ENCODE measurements at places on chromosomes 12 and 14. TPM values are rescaled to one million over a fixed set of nuclear protein-coding genes. Genes with fewer than 3 reads are reported as not detected.

- no peaks in the 10 kb centered on the region for H3K36me3 ChIP-seq
- H3K27me3 ChIP-seq: no peaks in the 10 kb centered on the region
- DNase-seq: no peak
These were observed 28.8 kb downstream of the PROX2 start for GRCh38 chr14:74846968-74847665.

- no peaks in the 10 kb centered on the region for H3K36me3 ChIP-seq
- H3K27ac ChIP-seq: no peak overlapping the region
- no peak overlapping the region for H3K4me3 ChIP-seq
- no peaks in the 10 kb centered on the region for H3K4me1 ChIP-seq
- no peak for DNase-seq
These were observed 3.5 kb upstream of the FAR2 start for GRCh38 chr12:29145372-29146170.

DNA sequence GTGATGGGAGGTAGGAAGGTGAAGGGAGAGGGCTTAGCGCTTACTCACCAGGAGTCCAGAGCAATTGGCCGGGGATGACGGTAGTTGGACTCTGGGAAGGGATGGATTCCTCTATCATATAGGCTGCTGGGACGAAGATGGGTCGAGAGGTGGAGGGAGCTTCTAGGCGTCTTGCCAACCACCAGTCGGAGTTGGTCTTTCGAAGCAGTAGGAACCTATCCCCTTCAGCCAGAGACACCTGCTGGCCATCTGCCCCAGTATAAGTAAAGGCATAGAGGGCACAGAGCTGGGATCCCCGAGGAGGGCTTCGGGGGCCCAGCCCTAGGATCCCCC, 657 bp downstream of the ARHGAP9 start:
- H3K4me1 ChIP-seq: peaks cover 15% of the 10 kb centered on the region
- no peak overlapping the region for H3K27ac ChIP-seq
- no peak for DNase-seq
- no peaks in the 10 kb centered on the region for H3K36me3 ChIP-seq

- DNase-seq: no peak
- no peak overlapping the region for H3K4me3 ChIP-seq
- no peaks in the 10 kb centered on the region for H3K36me3 ChIP-seq
These were observed 84.6 kb downstream of the ITPR2 start for GRCh38 chr12:26748412-26748740.

- H3K36me3 ChIP-seq: no peaks in the 10 kb centered on the region
- H3K4me1 ChIP-seq: no peaks in the 10 kb centered on the region
- no peak for DNase-seq
- no peaks in the 10 kb centered on the region for H3K27me3 ChIP-seq
These were observed 27.0 kb downstream of the SMUG1 start for GRCh38 chr12:54161481-54162437.

The TCL1B gene
- total RNA-seq: not detected

The FZD10 gene
- total RNA-seq: 0.68 TPM

The KRT75 gene
- total RNA-seq: not detected

The PTCSC3 gene
- total RNA-seq: not detected

Data from thoracic aorta (tissue), 2 donors.